HepG2 (cell line): ENCODE measurements at places on chromosomes 11 and 22. TPM values are rescaled to one million over a fixed set of nuclear protein-coding genes. Genes with fewer than 3 reads are reported as not detected.

MOV10L1 gene
- 0.11 TPM in 1 of 2 replicates, not detected in the other for total RNA-seq

RAB38 gene
- total RNA-seq = 0.13 TPM in 1 of 2 replicates, not detected in the other

SPTBN2 gene
- 1.2 and 4.0 TPM in 2 replicates for total RNA-seq

SYNGR1 gene
- total RNA-seq = 0.27 TPM in 1 of 2 replicates, not detected in the other

SMIM35 gene
- not detected in 2 replicates for total RNA-seq

PGA5 gene
- total RNA-seq = not detected in 2 replicates

KCTD14 gene
- total RNA-seq = 10.3 and 15.3 TPM in 2 replicates

AMBRA1 gene
- 26.0 and 26.1 TPM in 2 replicates for total RNA-seq

DNA sequence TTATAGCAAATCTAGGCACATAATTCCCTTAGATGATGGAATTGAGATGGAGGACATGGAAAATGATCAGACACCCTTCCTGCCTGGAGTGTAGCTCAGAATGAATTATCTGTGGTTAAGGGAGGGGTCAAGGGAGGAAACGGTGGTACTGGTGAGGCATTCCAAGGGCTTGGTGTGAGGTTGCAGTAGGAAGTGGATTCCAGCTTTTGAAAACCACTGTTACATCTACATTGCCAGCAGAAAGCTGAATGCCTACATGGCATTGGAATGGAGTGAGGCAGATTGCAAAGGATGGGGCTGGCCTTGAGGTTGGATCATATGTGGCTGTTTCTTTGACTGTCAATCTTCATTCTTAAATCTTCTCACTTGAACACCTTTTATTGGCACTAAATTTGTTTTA, 684.4 kb downstream of the NTM start:
- no peak overlapping the region for H3K4me3 ChIP-seq
- no peaks in the 10 kb centered on the region for H3K27me3 ChIP-seq
- DNase-seq = no peak
- no peaks in the 10 kb centered on the region for H3K4me1 ChIP-seq
- H3K27ac ChIP-seq = no peak overlapping the region
- no peaks in the 10 kb centered on the region for H3K36me3 ChIP-seq

- H3K27me3 ChIP-seq = no peaks in the 10 kb centered on the region
- H3K27ac ChIP-seq = no peak overlapping the region
- H3K4me3 ChIP-seq = no peak overlapping the region
- no peak for DNase-seq
- H3K4me1 ChIP-seq = peaks cover 15% of the 10 kb centered on the region
- H3K36me3 ChIP-seq = peaks cover 20% of the 10 kb centered on the region; the same call in 2 of the 3 replicates
These were observed 76.6 kb upstream of the RASSF10 start for GRCh38 chr11:12932485-12932884.

DNA sequence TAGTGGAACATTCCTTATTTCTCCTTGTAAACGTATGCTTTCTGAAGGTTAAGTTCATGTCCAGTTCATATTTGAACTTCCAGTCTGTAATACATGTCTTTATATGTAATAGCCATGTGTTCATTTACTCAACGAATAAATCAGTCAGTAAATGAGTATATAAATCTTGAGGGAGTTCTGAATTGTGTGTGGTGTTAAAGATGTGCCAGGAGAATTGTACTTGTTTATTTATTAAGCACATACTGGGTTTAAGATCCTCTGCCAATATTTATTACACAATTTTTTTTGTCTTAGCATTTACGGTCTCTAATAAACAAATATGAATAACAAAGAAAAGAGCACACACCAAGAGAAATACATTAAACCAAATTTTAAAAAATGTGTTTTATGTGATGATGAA, 26.5 kb upstream of the CLMP start:
- no peak overlapping the region for H3K27ac ChIP-seq
- no peaks in the 10 kb centered on the region for H3K4me1 ChIP-seq
- H3K36me3 ChIP-seq = no peaks in the 10 kb centered on the region
- H3K4me3 ChIP-seq = no peak overlapping the region

GRCh38 chr11:69218946-69219720, 63.4 kb downstream of the SMIM38 start:
- no peak overlapping the region for H3K27ac ChIP-seq
- no peak overlapping the region for H3K4me3 ChIP-seq
- peaks cover 3% of the 10 kb centered on the region for H3K27me3 ChIP-seq
- no peaks in the 10 kb centered on the region for H3K4me1 ChIP-seq

- no peaks in the 10 kb centered on the region; the same call in 1 of the 2 replicates for H3K36me3 ChIP-seq
- DNase-seq = peak; percentile 78
- H3K27ac ChIP-seq = peak within 1 kb of the TSS; percentile 99
- H3K27me3 ChIP-seq = no peaks in the 10 kb centered on the region; the same call in 2 of the 3 replicates
These were observed at the start of gene ARHGEF17 for GRCh38 chr11:73308003-73308960. Gene ARHGEF17, plus strand, starts transcription at chr11:73308276. Its CDS starts 363 bp downstream, at chr11:73308639.

- no peaks in the 10 kb centered on the region for H3K4me1 ChIP-seq
These were observed 90.9 kb downstream of the PAX6 start for GRCh38 chr11:31720225-31720624.

DNA sequence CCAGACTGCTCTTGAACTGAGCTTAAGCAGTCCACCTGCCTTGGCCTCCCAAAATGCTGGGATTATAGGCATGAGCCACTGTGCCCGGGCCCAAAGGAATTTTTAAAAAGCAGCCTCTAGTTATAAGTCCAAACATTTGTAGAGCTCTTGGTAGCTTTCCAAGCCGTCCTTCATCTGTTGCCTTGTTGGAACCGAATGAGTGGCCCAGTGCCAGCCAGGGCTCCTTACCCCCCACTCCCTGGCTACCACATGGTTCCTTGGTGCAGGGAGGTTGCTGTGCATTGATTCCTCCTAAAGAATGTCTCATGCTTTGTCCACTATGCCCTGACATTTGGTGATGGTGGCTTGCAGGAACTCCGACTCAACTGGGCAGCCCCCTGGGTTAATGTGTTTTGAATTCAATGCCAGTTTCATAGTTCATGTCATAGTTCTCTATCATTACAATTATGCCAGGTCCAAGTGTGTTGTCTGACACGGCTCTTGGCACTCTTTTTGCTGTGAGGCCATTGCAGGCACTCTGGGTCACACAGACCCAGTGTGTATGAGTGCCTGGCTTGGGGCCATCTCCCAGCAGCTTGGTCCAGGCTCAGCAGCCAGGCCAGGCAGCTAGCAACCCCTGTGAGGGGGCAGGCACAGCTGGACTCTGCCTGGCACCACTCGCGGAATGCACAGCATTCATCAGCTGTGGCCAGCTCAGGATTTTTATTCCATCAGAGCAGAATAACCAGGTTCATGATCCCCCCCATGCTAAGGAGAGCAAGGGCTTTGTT, 13.3 kb upstream of the MICALL1 start:
- DNase-seq = no peak
- no peak overlapping the region for H3K4me3 ChIP-seq
- peaks cover 9% of the 10 kb centered on the region for H3K36me3 ChIP-seq
- no peaks in the 10 kb centered on the region for H3K27me3 ChIP-seq

- no peaks in the 10 kb centered on the region for H3K27me3 ChIP-seq
- peaks cover 24% of the 10 kb centered on the region; the same call in 2 of the 3 replicates for H3K36me3 ChIP-seq
- H3K27ac ChIP-seq = no peak overlapping the region
- H3K4me3 ChIP-seq = no peak overlapping the region
- DNase-seq = no peak
These were observed 112.7 kb downstream of the FCHSD2 start for GRCh38 chr11:73029403-73029802.

GRCh38 chr22:31520051-31520450, 23.7 kb downstream of the SFI1 start:
- no peaks in the 10 kb centered on the region for H3K36me3 ChIP-seq
- no peak overlapping the region for H3K4me3 ChIP-seq
- peaks cover 6% of the 10 kb centered on the region; the same call in 1 of the 2 replicates for H3K4me1 ChIP-seq
- no peaks in the 10 kb centered on the region for H3K27me3 ChIP-seq
- H3K27ac ChIP-seq = no peak overlapping the region

- no peak overlapping the region for H3K4me3 ChIP-seq
- peaks cover 13% of the 10 kb centered on the region for H3K4me1 ChIP-seq
- no peaks in the 10 kb centered on the region for H3K27me3 ChIP-seq
- no peak for DNase-seq
These were observed 208.1 kb downstream of the TBC1D22A start for GRCh38 chr22:46970411-46971098.
